Stomach (tissue), 19 donors: ENCODE measurements at places on chromosomes 16 and 17. TPM values are rescaled to one million over a fixed set of nuclear protein-coding genes. Genes with fewer than 3 reads are reported as not detected.
A peak's percentile ranks its signal among the peaks of the same experiment; 100 is the strongest.

DNA sequence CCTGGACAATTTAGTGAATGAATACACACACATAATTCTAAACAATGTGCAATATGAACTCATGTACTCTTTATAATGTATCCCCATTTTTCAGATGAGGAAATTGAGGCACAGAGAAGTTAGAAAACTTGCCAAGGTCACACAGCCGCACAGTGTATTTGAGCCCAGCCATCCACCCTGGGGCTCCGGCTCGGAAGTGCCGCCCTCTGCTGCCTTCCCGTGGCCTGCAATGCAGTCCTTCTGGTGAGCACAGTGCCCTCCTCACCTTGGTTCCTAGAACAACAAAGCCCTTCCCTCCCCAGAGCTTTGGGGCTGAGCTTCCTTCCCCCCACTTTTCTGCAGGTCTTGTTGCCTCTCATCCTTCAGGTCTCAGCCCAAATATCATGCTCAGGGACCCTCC lies 63.7 kb downstream of the C16orf78 start:
- no peak for DNase-seq

- DNase-seq = no peak
Observed at GRCh38 chr16:31088459-31089183, at the start of gene PRSS53. TSS of gene PRSS53 (minus strand) at chr16:31088943. CDS start at chr16:31088809, 134 bp downstream.

DNA sequence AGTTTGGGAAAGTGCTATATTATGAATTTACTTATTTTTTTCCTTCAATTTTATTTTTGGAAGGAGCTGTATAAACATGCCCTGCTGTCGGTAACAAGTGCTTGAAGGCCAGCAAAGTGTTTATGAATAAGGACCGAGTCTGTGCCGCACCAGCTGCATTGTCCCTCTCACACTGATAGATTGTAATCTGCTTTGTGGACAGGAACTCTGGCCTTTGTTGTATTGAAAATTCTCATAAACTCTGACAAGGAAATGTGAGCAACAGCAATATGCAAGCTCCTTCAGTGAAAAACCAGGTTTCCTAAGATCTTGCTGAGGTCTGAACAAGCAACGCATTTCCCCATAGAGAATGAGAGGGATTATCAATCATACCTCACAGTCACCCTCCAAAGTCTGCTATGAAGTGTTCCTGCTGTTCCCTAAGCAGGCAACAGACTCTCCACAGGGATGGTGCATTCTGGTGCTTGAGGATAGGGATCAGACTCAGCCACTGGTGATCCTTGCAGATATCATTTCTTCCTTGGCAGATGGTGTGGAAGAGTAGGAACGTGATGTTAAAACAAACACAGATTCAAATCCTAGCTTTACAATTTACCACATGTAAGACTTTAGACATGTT lies 109.6 kb downstream of the KCNJ2 start:
- peak; percentile 6 for DNase-seq

- DNase-seq = no peak
Observed at GRCh38 chr17:15309793-15310192, 31.6 kb downstream of the TEKT3 start.

DCUN1D3 gene
- total RNA-seq = 25.7 TPM

CCL14 gene
- 3.7 TPM for total RNA-seq

- DNase-seq = no peak
Observed at GRCh38 chr17:8126491-8127066, 2.7 kb upstream of the HES7 start.

DNA sequence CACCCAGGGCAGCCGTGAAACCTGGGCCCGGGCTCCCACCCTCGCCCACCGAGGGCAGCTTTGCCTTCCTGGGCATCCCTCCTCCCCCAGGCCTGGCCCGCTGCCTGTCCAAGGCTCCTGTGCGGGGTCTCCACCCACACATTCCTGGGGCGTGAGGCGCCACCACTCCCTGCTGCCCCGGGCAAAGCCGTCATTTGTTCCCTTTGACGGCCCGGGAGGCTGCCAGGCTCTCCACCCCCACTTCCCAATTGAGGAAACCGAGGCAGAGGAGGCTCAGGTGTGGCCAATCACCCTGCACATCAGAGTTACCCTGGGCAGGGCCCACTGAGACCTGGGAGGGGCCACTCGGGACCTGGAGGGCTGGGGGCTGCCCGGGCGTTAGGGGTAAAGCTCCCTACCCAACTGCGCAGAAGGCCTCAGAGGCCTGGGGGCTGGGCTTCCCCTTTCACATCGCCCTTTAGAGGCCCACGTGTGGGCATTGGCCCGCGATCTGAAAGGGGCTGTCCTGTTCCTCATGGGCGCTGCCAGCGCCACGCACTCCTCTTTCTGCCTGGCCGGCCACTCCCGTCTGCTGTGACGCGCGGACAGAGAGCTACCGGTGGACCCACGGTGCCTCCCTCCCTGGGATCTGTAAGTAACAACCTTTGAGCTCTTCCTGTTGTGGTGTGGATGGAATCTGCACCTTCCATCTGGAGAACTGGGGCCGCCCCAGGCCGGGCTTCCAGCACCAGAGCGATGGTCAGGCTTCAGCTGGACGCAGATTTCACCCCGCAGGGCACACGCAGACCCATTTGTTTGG lies at the start of gene MSLN:
Gene MSLN, plus strand, starts transcription at position 190 of the 799 bp plus-strand sequence. CDS start 1,947 bp downstream, outside the sequence.
- no peak for DNase-seq

- DNase-seq = no peak
Observed at GRCh38 chr16:68732741-68733399, 4.2 kb upstream of the CDH1 start.

DNA sequence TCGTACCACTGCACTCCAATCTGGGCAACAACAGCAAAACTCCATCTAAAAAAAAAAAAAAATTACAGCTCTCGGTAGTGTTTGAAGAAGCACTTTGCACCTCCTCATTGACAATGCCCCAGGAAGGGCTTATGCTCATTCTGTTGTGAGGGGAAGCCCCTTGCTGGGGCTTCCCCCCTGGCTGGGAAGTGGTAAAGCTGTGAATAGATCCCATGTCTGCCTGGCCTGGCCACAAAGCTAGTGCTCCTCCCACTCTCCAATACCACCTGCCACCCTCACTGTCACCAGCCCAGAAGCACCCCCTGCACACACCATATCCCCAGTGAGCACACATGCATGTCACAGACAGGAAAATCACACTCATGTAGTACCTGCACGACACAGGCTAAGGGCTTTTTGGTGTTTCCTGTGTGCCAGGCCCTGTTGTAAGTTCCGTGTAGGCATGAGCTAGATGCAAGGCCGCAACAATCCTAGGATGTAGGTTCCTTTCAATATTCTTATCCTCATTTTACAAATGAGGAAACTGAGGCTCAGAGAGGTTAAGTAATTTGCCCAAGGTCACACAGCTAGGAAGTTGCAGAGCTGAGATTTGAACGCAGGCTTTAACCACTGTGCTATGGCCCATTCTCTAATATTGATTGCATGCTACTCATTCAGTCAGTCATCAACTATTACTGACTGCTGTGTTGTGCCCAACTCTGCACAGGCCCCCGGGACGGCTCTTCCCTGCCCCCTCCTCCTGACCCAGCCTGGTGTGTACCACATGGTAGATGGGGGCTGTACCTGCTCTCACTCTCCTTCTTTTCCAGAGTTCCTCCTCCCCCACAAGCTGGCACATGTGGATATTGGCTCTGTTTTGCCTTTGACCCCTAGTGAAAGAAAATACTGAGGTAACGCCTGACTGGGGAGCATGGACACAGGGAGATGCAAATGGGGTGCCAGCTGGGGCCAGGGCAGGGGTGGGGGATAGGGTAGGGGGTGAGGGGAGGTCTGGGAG lies 11.9 kb upstream of the COL1A1 start:
- peak; percentile 10 for DNase-seq

DNA sequence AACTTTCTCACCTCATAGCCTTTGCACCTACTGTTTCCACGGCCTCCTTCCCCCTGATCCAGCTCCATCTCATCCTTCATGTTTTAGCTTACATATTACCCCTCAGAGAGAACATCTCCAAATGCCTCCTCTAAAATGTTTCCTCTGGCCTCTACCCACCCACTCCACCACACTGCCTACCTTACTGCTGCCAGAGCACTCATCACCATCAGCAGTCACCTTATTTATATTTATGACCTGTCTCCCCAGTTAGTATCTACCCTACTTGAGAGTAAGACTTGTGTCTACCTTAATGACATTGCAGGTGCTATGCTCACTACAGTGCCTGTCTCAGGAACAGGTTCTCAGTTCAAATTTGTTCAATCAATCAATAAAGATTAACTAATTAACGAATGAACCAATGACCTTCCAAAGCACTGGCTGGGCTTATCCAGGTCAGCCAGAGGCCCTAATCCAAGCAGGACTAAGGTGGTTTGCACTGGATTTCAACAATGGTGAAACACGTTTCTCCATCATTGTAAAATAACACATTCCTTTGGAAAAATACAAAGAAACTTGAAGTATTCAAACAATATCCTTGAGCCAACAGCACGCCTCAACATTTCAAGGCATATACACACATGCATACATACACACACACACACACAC lies 41.1 kb downstream of the AMFR start:
- no peak for DNase-seq

DNA sequence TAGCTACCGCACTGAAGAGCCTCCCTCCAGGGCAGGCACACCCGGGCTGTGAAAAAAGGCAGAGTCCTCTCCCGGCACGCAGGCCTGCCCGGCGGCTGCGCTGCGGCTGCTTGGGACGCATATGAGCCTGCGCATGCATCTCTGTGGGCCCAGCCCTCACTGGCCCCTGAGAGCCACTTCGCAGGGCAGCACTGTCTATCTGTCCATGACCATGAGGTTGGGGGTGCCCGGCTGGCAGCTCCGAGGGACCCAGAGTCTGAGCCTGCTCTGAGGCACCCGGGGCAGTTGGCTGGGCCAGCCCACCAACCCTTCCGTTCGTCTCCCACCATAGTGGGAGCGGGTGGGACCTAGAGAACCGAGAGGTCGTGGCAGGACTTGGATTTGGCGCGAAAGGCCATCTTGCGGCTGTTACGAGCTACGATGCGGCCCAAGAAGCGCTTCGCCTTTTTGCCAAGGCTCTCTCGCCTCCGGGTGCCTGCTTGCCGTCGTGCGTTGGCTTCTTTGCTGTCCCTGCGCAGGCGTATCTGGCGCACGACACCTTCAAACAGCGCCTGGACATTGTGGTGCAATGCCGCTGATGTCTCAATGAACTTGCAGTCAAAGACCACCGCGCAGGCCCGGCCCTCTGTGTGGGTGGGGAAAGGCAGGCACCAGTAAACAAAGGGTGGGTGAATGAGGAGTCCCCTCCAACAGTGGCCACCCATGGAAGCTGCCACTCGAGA lies 3.2 kb upstream of the CDH16 start:
- no peak for DNase-seq

- DNase-seq = peak; percentile 36
Observed at GRCh38 chr17:39979016-39979670, 1.5 kb upstream of the PSMD3 start.

NLRC3 gene
- not detected for total RNA-seq

TNRC6A gene
- total RNA-seq = 37.1 TPM

- peak; percentile 82 for DNase-seq
Observed at GRCh38 chr17:44749076-44749979, 9.5 kb upstream of the ADAM11 start.

DNA sequence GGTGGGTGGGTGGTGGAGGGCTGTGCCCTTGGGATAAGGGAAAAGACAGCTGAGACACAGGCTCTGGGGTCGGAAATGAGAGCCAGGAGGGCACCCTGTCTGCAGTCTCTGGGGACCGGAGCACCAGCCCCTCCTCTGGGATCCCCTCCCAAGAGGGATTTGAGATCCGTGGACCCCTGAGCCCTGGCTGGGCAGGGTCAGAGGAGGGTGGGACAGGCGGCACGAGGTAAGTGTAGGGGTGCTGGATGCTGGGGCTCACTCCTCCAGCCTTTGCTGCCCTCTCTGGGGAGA lies 425 bp downstream of the SGSH start:
- DNase-seq = no peak

DNA sequence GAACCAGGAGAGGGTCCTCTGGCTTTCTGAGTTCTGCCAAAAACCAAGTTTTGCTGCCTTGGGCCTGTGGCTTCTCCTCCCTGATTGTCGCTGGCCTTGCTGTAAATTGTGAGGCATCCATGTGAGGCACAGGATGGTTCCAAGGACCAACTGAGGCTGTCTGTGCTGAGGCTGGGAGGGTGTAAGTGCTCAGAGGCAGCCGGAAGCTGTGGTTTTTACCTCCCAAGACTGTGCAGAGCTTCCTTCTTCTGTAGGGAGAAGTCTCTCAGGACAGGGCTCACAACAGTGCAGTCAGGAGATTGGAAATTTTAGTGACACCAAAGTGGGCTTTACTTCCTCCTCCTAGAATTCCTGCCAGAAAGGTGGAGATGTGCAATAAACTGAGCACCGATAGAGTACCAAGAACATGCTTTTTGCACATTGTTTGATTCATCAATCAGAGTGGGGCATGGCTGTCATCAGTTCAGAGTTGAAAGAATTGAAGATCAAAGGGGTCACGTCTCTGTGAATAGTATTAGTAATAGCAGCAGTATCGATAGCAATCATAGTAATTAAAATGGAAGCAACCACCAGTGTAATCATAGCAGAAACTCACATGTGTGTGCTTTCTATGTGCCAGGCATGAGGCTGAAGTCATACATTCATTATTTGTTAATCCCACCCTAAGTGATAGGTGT lies 467.1 kb downstream of the WWOX start:
- no peak for DNase-seq

GRCh38 chr16:1494711-1495110 lies 1.6 kb downstream of the TELO2 start:
- DNase-seq = no peak

DNA sequence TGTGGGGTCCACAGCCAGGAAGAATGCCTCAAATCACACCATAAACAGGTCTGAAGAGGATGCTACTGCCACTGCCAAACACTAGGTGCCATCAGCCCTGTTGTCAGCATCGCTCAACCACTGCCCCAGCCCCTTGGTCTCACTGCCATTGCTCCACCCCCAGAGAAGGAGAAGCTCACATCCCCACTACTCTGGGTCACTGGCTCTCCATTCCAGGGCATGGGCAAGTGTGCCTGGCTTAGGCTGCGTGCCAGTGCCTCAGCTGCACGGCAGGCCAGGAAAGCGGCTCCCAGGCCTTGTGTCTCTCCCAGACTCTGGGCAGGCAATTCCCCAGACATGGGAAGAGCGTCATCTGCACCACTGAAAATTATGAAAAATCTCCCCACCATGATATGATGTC lies 1.2 kb upstream of the IGSF6 start:
- no peak for DNase-seq

- no peak for DNase-seq
Observed at GRCh38 chr16:80846680-80847079, 42.3 kb upstream of the CDYL2 start.

- DNase-seq = no peak
Observed at GRCh38 chr17:8406174-8406573, 8.5 kb upstream of the RNF222 start.

CCL2 gene
- total RNA-seq = 29.9 TPM

DNA sequence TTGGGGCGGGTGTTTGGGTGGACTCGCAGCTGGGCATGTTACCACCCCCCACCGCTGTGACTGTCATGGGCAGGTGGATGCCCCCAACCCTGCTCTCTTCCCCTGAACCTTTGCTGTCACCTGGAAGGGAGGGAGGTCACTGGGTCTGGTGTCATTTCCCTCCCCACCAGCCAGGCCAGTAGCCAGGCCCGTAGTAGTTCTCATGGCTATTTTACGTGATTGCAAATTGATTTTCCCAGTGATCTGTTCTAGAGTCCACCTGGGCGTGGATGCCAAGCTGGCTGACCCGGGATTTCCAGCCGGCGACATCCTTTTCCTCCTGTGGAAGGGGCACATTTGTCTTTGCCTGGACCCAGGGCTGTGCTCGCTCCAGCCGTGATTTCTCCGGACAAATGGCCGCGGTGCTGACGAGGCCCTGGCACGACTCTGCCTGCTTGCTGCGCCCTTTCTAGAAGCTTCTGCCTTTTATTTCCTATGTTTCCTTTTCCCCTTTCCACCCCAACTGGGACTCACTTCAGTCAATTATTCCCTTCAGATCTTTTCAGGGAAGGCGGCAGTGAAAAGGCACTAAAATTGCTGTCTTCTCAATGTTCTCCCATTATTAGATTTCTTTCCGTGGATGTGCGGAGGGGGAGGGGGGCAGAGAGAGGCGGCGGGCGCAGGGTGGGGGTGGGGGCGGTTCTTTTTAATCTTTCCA lies 226.9 kb upstream of the CIBAR2 start:
- no peak for DNase-seq
